ENCODE measurements at places on chromosomes 1 and 21.

DNA sequence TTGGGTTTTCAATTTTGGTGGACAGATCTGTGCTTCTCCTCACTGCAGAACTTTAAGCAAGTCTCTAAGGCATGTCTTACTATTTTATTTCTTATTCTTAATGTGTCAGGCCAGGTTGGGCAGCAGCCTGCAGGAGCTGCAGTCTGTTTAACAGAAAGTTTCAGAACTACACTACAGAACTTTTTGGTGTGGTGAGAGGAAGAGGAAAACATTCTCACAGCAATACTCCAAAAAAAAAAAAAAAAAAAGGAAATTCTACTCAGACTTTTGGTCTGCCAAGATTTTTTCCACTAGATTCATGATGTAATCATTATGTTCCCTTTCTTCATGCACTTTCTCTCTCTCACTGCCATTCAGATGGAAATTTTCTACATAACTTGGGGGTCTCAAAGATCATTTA is 255.2 kb downstream of the COL11A1 start:
- DNase-seq, result no peak

DNA sequence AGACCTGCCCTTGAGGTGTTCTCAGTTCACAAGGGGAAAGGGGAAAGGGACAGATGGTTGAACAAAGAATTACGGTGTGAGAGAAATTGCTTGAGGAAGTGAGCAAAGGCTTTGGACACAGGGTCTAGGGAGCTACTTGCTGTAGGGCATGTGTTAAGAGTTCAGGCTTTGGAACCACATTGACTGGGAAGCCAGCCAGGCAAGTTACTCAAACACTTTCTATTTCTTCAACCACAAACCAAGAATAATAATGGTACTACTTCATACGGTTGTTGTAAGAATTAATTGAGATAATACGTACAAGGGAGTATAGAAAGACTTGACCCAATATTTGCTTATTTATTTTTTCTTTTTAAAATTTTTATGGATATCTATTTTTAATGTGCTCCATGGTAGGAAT is 26.6 kb downstream of the AK4 start:
- peak; percentile 82 for DNase-seq

DNA sequence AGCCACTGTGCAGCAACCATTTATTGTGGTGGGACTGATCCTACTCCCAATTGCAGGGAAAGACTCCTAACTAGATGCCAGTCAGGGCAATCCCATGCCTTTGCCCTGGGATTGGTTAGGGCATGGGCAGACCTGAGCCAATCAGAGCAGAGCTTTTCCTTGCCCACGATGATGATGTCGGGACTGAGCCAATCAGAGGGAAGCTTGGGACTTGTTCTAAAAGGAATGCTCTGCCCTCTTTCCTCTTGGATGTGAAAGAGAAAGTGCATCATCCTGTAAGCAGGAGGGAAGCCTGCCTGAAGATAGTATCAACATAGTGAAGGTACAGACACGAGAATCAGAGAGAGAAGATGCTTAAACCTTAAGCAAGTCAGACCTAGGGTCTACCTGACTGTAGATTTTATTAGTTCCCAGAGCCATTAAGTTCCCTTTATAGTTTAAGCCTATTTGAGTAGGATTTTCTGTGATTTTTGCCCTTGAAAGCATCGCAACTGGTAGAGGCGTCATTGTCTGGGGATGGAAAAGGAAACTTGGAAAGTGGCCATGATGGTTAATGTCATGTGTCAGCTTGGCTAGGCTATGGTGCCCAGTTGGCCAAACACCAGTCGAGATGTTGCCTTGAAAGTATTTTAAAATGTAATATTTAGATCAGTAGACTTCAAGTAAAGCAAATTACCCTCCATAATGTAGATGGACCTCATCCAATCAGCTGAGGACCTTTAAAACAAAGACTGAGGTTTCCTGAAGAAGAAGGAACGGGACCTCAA is 19.9 kb downstream of the IRF2BP2 start:
- no peak for DNase-seq

- no peak for DNase-seq
Observed at GRCh38 chr1:185284533-185285276, 32.3 kb downstream of the IVNS1ABP start.

- no peak for DNase-seq
Observed at GRCh38 chr1:183892351-183892793, 87.5 kb downstream of the RGL1 start.

Data from T47D (cell line).